ENCODE measurements at places on chromosomes 2 and 18.
A peak's percentile ranks its signal among the peaks of the same experiment; 100 is the strongest.

GRCh38 chr2:19894134-19894792 lies 7.5 kb downstream of the TTC32 start:
- no peak for DNase-seq

DNA sequence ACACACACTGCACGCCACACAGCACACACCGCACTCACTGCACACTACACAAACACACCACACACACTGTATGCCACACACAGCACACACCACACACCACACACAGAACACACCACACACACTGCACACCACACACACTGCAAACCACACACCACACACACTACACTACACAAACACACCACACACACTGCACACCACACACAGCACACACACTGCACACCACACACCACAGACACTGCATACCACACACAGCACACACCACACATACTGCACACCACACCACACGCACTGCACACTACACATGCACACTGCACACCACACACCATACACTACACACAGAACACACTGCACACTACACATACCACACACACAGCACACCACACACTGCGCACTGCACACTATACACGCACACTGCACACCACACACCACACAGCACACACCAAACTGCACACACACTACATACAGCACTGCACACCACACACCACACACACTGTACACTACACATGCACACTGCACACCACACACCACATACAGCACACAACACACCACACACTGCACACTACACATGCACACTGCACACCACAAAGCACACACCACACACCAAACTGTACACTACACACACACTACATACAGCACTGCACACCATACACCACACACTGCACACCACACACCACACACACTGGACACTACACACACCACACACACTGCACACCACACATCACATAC lies 59.6 kb downstream of the ASB1 start:
- DNase-seq, result no peak

- DNase-seq, result peak; percentile 15
Measured at GRCh38 chr2:60958800-60959199, 58.7 kb upstream of the PEX13 start.

GRCh38 chr2:54588244-54588899 lies 132.2 kb downstream of the SPTBN1 start:
- DNase-seq, result no peak

- DNase-seq, result no peak
Measured at GRCh38 chr2:66852953-66853352, 418.0 kb downstream of the MEIS1 start.

DNA sequence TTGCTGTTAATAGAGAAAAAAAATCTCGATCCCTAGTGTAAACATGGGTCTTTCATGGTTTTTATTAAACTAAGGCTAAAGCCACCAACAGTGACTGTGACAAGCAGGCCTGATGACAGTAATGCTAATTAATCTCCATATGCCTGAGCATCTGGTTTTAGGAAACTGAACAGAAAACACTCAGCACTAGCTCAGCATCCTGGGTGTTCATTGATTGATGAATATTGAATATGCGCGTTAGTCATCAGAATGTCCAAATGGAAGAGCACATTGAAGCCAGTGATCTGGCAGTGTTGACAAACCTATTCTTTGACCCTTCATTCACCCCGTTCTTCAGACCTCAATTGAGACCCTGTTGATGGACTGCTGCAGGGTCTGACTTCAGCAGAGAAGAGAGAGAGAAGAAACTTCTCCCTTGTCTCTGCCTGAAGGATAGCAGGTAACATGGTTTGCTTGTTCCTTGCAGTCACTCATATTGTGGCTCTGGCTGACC lies 283.8 kb downstream of the RDH14 start:
- no peak for DNase-seq

- DNase-seq, result no peak
Measured at GRCh38 chr2:78682781-78683180, 342.7 kb upstream of the REG3G start.

- DNase-seq, result no peak
Measured at GRCh38 chr2:241989074-241989473, 119.5 kb downstream of the RTP5 start.

GRCh38 chr2:20168048-20168726 lies 56.7 kb downstream of the SDC1 start:
- no peak for DNase-seq

DNA sequence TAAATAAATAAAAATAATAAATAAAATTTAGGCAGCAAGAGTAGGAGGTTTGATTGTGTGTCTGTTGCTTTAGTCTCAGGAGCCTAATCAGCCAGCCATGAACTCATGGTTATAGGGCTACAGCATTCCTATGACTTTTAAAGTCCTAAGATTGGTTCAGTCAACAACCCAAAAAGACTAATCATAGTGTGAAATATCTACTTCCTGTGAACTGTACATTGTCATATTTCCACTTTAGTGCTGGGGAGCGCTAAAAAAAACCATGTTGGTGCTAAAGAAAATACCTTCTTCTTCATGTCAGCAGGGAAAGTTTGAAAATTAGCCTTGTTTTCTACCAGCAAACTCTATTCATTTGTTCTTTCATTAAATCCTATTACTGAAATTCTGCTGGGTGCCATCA lies 521.6 kb downstream of the RNF144A start:
- no peak for DNase-seq

DNA sequence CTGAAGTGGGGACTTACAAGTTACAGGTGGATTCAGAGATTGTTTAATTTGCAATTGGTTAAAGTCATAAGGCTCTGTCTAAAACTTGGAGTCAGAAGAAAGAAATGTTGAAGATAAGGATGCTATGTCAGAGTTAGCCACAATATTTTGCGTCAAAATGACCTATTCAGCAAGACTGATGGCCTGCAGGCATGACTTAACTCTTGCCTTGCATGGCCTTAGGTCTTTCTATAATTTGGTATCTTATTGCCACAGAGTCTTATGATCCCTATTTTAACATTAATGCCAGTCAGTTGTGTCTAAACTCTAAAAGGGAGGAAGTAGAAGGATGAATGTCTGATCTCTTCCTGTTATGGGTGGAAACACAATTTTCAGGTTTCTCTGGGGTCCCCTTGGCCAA lies 5.2 kb upstream of the COMMD1 start:
- no peak for DNase-seq

DNA sequence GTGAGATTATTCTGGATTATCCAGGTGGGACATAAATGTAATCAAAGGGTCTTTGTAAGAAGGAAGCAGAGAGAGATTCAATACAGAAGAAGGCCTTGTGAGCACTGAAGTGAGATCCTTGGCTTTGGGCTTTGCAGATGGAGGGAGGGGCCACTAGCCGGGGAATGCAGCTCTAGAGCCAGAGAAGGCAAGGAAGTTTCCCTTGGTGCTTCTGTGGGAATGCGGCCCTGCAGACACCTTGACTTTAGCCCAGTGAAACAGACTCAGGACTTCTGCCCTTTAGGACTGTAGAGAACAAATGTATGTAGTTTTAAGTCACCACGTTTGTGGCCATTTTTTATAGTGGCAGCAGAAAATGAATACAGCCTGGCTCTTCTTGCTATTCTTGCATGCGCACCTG lies 8.1 kb downstream of the NEU2 start:
- no peak for DNase-seq

DNA sequence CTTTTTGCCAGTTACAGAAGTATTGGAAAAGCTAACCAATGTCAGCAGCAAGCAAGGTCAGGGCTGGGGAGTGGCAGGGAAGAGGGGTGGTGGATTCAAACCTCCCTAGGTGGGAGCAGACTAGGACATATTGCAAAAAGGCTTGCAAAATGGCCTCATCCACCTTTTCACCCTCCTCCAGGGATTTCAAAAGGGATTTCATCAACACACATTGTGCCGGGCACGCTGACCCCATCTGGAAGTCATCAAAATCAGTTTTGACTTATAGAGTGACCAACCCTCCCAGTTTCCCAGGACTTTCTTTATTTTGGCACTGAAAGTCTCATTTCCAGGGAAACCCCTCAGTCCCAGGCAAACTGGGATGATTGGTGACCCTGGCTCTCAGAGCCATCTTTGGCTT lies 94.7 kb downstream of the BIN1 start:
- DNase-seq, result peak; percentile 51

DNA sequence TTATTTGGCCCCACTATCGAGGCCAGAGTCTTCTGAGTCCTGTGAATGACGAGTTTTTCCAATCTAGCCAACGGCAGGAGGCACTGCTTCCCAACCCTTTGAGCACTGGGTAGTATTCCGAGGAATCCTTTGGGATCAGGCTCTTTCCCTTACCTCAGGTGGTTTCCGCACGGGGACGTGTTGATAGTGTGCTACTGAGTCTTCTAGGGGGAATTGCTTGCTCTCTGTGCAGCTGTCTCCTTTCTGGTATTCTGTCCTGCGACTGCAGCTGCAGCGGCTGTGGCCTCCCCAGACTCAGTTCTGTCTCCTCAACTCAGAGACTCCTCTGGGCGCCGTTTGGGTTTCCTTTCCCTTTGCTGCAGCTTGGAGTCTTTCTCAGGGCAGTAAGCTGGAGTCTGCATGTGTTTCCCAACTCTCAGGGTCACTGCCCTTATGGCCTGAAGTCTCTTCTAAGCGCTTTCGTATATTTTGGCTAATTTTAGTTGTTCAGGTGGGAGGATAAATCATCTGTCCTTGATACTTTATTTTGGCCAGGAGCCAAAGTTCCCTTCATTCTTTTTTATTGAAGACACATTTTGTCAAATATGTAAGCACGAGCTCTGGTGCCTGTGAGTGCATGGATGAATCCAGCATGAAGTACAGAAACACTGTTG lies 118.4 kb downstream of the MAP4K4 start:
- no peak for DNase-seq

- DNase-seq, result no peak
Measured at GRCh38 chr18:31250902-31251301, 67.1 kb upstream of the DSG1 start.

- DNase-seq, result no peak
Measured at GRCh38 chr2:235044501-235045271, 92.9 kb downstream of the SH3BP4 start.

- DNase-seq, result no peak
Measured at GRCh38 chr2:233446121-233446520, 91.8 kb downstream of the DGKD start.

DNA sequence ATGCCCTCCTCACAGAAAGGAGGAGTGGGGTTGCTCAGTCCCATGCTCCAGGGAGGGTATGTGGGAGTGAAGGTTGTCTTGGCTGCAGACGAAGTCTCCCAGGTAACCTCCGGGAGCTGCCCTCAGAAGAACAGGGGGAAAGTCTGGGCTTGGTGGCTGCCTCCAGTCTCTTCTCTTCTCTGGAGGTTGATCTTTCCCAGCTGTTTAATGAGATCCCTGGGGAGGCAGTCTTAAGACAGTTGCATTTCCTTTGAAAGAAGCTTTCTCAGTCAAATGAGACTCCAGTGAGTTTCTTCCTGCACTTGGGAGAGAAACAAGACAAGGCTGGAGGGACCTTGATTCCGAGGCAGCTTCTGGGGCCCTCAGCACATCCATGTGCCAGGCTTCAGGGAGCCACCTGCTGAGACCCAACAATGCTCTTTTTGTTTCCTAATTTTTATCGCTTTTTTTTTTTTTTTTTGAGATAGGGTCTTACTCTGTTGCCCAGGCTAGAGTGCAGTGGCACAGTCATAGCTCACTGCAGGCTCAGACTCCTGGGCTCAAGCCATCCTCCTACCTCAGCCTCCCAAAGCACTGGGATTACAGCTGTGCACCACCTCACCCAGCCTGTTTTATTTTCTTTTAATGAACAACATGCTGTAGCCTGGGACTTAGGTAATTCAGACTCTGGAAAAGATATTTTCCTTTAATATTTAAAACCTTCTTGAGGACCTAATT lies 71.7 kb upstream of the TPO start:
- DNase-seq, result no peak

- DNase-seq, result no peak
Measured at GRCh38 chr2:64975232-64975821, 13.9 kb upstream of the SLC1A4 start.

DNA sequence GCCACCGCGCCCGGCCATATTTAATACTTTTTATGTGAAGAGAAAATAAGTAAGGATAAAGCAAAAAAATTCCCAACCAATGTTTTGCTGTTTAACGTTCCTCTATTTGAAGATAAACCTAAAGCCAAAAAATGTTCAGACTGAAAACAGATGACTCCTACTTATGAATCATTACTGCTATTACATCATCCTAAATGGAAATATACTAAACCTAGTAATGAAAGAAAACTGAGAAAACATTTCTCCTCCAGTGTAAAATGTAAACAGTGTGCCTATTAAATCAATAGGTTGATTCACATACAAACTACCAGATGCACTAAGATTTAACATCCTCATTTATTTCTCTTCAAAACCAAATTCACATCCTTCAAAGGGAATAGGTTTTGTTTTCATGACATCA lies 43.5 kb downstream of the CWC22 start:
- peak; percentile 18 for DNase-seq

- no peak for DNase-seq
Measured at GRCh38 chr2:48232351-48232750, 297.6 kb upstream of the STON1 start.

- no peak for DNase-seq
Measured at GRCh38 chr2:172107690-172108586, 5.2 kb upstream of the DLX2 start.

DNA sequence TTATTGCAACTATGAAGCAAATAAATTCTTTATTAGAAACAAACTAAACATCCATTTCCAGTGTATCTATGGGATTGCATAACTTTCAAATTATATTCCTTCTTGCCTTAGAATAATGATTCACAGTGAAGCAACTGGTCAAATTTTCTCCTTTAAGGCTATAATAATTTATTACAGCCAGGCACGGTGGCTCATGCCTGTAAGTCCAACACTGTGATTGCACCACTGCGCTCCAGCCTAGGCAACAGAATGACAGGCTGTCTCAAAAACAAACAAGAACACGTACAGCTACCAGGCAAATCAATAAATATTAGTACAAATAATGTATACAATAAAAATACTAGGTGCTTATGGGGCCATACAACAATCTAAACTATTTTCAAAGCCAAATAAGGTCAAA lies 1416.2 kb downstream of the LRP1B start:
- DNase-seq, result no peak

DNA sequence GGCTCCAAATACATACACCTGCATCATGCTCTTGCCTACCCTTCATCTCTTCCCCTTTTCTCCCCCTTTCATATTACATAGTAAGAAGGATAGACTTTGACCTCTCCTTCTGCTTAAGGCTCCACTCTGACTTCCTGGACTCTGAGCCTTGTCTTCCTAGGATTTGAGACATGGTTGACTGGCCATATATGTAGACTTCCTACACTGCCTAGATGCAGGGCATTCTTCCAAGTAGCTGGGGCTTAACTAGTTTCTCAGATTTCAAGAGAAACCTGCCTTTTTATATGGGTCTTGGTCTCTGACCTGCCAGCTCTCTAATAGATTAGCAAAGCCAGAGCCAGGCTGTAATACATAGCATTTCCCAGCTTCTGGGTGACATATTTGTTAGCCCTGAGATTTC lies 35.4 kb upstream of the CYP26B1 start:
- no peak for DNase-seq

- no peak for DNase-seq
Measured at GRCh38 chr2:201886504-201886903, 80.2 kb downstream of the CDK15 start.

GRCh38 chr2:238388794-238389193 lies 37.9 kb upstream of the ASB1 start:
- no peak for DNase-seq

GRCh38 chr2:95291222-95291621 lies 5.9 kb upstream of the KCNIP3 start:
- no peak for DNase-seq

- DNase-seq, result no peak
Measured at GRCh38 chr2:23772056-23772455, 154.9 kb downstream of the ATAD2B start.

- DNase-seq, result no peak
Measured at GRCh38 chr18:27030421-27030820, 154.7 kb downstream of the CHST9 start.

Measured in stromal cell of bone marrow (primary cell).